GM04504 (cell line): ENCODE measurements at places on chromosomes 2 and 18.

GRCh38 chr2:152566728-152567069 is 150.6 kb downstream of the PRPF40A start:
- no peak for DNase-seq

GRCh38 chr2:85723707-85724360 is 29.7 kb downstream of the GNLY start:
- no peak for DNase-seq

GRCh38 chr2:226726546-226726945 is 73.1 kb downstream of the IRS1 start:
- DNase-seq, result no peak

- DNase-seq, result no peak
Measured at GRCh38 chr2:240795454-240795853, 24.6 kb downstream of the KIF1A start.

DNA sequence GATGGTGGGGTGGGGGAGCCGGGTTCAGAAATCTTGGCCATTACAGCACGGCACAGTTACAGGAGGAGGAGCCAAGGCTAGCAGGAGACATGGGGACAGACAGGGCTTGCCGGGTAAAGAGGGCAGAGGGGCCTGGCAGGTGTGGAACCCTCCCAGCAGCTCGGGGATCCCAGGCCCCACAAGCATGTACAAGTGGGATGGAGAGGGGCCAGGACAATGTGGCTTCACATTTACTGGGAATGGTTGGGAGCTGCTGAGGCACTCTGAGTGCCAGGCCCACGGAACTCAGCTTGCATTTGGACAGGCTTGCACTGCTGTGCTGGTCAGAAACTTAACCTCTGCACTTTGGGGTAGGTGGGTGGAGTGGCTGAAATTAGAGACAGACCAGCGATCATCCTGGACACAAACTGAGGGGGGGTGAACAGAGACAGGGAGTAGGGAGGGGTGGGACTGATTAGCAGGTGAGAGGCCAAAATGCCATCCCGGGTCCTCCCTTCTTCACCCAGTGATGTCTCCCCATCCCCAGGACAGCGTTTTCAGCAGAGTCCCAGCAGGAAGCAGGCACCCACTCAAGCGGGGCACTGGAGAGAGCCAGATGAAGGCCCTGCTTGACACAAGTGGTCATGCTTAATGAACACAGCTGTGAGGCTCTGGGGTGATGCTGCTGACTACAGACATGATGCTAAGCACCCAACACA is 9.6 kb downstream of the PER2 start:
- no peak for DNase-seq

- DNase-seq, result no peak
Measured at GRCh38 chr2:85719609-85720240, 25.6 kb downstream of the GNLY start.

DNA sequence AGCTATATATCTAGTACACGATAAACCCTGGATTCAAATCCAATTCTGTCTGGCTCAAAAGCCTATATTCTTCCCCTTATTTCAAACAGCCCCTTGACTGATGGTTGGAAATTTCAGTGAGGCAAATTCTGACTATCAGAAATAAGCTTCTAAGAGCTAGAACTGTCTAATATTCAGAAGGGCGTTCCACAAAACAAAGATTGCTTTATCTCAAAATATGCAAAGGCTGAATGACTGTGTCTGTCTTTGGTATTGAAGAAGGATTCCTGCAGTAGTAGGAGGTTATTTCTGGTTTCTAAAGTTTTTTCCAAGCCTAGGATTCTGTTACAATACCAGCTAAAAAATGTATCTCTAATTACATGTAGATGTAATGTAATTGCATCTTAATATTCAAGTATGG is 31.1 kb downstream of the DRC1 start:
- no peak for DNase-seq

- DNase-seq, result no peak
Measured at GRCh38 chr2:170354855-170355780, 177.2 kb downstream of the MYO3B start.

DNA sequence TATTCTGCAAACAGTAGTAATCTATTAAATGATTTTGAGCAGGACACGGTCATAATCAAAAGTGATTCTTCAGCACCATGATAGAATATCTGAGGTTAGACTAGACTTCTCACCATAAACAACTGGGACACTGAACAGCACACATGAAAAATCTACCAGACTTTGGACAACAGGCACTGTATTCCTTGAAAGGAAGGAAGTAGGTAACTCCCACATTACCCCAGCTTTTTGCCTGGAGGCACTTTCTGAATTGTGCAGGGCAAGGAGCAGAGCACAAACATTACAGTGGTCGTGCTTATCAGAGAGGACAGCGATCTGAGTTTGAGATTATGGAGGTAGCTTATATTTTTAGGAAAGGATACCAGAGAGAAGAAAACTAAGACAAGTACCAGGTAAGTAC is 25.3 kb upstream of the IL1RL1 start:
- DNase-seq, result no peak

DNA sequence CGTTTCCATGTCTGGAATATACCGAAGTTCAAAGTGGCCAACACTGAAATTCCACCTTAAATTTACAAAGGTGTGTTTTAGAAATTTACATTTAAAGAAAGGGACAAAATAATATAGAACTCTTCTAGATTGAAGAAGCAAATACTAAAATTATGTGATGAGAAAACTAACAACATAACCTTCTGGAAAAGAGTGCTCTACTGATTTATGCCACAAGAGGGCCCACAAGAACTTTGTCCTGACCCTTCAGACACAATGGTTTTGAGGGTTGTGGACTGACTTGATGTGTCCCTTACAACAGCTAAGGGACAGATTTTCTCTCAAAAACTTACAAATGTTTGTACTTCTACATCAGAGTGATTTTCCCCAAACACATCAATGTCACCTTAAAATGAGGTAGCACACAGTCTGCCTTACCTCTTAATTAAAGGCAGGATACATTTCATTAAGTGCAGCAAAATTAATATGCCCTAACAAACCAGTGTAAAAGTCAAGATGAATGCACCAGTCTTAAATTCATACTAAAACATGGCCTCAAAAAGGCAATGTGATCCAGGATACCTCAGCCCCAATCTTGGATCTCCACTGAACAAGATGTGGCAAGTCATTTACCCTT is 36.2 kb downstream of the EIF2AK3 start:
- DNase-seq, result no peak

- DNase-seq, result no peak
Measured at GRCh38 chr18:51255693-51256092, 58.2 kb upstream of the MEX3C start.

GRCh38 chr2:140604788-140605187 is 1526.0 kb downstream of the LRP1B start:
- no peak for DNase-seq

DNA sequence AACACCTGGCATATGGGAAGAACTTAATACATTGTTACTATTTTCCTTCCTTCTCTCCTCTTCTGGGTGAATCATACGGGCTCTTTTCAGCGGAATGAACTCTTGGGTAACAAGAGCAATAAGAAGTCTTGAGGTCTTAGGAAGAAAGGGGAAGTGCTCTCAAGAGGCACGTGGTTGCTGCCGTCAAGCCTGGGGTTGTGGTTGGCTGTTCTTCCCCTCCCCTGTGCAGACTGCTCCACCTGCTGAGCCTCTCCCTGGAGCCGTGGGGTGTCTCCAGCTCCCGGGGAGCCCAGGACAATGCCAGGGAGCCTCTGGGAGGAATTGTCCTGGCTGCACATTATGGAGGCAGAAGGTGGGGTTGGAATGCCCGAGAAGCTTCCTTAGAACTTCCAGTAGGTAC is 19.4 kb downstream of the TOGARAM2 start:
- no peak for DNase-seq

DNA sequence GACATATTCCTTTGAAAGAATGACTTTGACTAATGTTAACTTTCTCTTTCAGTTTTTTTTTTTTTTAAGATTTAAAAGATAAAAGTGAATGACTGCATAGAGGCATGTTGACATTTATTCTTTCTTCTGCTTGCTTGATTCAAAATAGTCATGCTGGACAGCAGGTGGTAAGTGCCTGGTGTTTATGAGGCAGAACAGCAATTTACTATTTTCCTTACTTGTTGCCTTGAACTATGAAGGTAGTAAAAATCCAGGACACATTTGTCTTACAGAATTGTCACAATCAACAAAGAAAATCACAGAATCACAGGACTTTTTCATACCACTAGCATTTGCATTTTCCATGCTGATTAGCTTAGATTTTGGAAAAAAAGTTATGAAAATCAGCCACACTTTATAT is 388.3 kb downstream of the CTNNA2 start:
- DNase-seq, result no peak
